ENCODE measurements at places on chromosomes 12 and 14.

- DNase-seq = no peak
Measured at GRCh38 chr14:72432748-72433147, 461.2 kb downstream of the DPF3 start.

DNA sequence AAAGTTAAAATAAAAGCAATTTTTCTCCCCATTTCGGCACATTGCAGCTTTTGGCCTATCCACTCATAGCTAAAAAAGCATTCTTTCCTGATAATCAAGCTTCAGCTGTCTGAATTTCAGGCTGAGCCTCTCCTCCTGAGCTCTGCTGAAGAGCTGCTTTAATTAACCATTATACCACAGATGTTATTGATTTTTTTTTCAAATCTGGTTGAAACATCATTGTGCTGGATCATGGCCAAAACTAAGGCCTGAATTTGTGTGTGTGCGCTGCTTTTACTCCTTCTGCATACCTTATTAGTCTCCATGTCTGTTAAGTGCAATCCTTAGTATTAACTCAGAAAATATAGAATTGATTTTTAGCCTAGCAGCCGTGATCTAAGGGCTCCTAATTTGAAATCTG, 52.3 kb downstream of the MBIP start:
- DNase-seq = no peak

DNA sequence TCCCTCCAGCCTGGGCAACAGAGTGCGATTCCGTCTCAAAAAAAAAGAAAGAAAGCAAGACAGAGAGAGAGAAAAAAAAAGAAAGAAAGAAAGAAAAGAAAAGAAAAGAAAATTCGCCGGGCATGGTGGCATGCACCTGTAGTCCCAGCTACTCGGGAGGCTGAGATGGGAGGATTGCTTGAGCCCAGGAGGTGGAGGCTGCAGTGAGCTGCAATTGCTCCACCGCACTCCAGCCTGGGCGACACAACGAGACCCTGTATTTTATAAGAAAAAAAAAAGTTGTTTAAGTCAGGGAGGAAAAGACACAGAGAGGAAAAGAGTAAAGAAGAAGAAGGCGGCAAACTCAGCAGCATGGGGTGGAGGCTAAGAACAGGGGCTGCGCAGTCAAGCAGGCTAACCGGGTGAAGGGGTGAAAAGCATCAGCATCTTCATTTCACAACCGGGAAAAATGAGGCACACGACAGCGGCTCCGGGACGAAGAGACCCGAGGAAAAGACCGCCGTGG, 557 bp upstream of the FICD start:
- DNase-seq = no peak

DNA sequence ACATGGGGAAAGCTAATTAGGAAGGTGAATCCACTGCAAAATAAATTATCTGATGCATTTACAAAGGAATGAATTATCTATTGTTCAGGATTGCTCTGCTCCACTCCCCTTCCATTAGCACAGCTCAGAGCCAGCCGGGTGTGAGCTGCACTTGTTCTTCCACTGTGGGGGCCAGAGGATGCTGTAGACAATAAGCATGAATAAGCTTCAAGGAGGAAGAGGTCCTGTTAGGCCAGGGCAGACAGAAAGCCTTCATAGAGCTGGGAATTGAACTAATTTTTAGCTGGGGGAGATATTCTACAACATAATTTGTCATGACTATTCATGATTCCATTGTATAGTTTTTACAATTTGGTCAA, 137.6 kb upstream of the MAX start:
- no peak for DNase-seq

DNA sequence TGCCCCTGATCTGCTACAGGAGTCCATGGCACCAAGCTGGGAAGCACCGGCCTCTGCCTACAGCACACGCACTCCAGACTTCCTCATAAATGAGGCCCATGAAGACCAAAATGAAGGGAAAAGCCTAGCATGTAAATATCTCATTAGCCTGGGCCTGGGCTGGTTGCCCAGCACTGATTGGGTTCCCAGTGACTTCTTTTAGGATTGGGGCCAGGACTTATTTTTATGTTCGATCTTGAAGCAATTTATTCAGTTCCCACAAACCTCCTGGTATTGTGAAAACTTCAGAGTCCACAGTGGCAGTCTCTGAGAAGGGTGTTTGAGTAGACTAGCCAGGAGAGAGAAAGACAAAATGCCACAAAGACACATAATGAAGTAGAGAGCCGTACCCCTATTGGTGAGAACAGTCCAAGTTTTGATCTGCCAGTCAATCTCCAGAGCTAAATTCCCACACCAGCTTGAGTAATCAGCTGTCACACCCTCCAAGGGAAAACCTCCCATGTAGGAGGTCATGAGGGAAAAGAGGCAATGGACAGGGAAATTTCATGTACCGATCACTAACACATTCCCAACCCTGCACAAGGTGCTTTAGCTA, 78.2 kb downstream of the PHLDA1 start:
- DNase-seq = no peak

DNA sequence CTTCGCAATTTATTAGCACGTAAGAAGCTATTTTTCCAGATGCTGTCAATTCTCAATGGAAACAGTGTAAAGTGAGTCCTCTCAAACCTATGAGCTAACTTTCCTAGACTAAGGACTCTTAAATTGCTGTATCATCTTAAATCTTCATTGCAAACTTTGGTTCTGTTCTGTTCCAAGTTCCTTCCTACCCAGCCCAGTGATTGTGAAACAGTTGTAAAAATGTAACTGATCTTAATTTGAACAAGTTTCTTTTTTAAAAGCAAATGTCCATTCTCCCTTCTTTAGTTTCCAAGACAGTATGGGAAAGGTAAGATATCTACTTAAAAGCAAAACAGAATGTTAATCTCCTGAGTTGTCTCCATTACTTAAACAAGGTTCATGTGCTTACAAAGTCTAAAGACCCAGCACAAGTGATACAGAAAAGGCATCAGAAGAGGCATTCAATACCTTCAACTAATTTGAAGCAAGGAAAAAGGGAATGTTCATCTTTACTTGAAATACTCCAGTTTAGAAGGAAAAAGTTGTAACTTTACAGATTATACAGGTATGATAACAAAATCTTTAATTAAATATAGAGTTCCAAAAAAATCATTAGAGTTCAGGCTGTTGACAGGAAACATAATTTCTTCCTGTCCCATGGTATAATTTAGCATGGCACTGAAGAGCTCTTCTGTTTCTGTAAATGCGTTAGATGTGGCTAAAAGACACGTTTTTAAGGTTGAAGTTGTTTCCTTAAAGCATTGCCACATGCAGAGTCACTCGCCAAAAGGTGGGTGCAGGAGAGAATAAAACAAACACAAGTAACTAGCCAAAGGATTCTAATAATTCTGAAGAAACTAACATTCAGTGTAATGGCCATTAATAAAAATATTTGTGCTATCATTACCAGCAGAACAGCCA, 101.5 kb upstream of the USP15 start:
- no peak for DNase-seq

DNA sequence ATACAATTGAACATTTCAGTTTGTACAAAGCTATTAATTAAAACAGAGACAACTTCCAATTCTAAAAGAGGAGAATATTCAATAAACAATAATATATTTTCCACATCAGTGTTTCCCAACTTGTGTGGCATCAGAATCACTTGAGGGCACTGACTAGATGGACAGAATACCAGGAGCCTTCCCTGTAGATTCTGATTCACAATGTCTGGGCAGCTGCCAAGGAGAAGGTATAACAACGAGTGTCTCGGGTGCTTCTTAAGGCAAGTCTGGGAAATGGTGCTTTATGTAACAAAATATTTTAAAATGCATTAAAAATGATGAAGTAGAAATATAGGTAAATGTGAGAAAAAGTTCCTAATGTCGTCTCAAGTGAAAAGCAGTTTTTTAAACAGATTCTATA, 26.2 kb downstream of the GALC start:
- DNase-seq = no peak

- no peak for DNase-seq
Measured at GRCh38 chr12:20132818-20133217, 235.5 kb upstream of the PDE3A start.

GRCh38 chr12:91667694-91668093, 478.0 kb downstream of the BTG1 start:
- DNase-seq = no peak

DNA sequence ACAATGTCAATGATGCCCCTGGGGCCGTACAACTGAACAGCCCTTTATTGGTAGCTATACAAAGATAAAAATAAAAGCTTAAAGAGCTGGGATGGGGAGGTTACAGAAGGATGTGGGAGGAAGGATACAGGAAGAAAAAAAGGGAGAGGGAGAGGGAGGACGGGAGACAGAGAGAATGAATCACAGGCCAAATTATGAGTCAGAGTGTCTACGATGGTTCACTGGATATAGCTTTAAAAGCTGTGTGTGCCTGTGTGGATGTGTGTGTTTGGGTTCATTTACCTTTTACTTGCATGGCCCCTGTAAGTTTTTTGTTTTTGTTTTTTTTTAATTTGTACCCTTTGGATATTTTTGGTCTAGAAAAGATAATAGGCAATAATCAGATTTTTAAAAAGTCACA, 111.9 kb downstream of the CCDC60 start:
- DNase-seq = no peak

- DNase-seq = no peak
Measured at GRCh38 chr14:100130521-100130920, 28.9 kb downstream of the DEGS2 start.

GRCh38 chr12:34301251-34302130, 279.2 kb downstream of the ALG10 start:
- no peak for DNase-seq

Measured in T follicular helper cell (primary cell).